ENCODE measurements at places on chromosomes 2 and 18.

DNA sequence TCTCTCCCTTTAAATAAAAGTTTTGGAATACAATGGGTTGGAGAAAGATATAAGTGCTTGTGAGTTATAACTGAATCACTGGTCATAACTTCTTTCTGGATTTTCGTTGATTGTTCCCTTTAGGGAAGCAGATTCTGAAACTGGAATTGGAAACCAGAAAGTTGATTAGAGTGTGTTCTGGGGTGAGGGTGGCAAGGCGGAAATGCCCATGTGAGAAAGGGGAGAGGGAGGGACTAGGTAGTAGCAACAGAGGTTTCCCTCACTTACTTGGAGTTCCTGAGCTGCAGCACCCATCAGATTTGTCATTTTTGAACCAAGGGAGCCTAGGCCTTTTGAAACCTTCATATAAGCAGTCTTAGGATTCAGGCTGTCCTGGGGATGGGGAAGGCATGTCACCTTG lies 453.4 kb downstream of the KCNJ3 start:
- no peak for DNase-seq

DNA sequence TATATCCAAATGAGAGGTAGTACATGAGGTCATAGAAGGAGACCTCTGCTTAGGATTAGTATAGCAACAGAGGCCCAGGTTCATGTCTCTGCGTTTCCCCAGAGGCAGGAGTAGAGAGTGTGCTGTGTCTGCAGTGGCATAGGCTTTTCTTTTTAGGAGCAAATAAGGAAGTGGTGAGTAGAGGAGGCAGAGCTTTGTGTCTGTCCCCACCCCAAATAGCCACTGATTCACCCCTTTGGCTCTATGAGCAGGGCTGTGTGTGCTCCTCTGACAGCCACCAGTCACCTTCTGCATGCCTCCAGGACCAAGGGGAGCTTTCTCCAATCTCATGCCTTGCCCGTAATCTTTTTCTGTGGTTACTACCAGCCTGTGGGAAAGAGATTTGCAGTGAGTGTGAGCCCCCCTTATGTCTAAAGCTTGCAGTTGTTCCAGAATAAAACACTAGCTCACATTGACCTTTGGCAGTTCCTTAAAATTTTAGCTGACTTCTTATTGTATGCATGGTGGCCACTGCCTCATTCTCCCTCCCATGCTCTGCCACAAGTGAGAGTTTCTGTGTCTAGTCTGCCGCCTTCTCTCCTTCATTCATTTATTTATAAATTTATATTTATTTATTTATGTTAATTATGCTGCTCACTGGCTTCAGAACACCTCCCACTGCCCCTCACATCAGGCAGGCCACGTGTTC lies 23.5 kb upstream of the ELAC1 start:
- peak; percentile 9 for DNase-seq

- DNase-seq = no peak
Measured at GRCh38 chr2:35714883-35715282, 640.7 kb upstream of the CRIM1 start.

GRCh38 chr2:232126301-232127099 lies 165.0 kb downstream of the DIS3L2 start:
- DNase-seq = no peak

GRCh38 chr2:44937688-44938240 lies 3.7 kb upstream of the SIX3 start:
- no peak for DNase-seq

GRCh38 chr2:131419441-131419840 lies 55.5 kb upstream of the RAB6D start:
- DNase-seq = peak; percentile 4

DNA sequence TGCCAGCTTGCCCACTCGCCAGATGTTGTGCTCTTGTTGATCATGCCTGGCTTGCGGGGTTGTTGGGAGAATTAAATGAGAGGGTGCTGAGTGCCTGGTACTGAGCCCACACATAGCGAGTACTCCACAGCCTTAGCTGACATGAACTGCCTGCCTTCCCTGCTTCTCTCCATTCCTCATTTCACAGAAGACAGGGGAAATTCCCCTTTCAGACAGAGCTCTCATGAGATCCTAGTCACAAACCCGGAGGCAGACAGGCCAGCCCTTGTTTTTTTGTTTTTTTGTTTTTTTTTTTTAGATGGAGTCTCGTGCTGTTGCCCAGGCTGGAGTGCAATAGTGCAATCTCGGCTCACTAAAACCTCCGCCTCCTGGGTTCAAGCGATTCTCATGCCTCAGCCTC lies 17.1 kb upstream of the DNMT3A start:
- DNase-seq = no peak

GRCh38 chr2:160324917-160325316 lies 124.8 kb upstream of the ITGB6 start:
- no peak for DNase-seq

DNA sequence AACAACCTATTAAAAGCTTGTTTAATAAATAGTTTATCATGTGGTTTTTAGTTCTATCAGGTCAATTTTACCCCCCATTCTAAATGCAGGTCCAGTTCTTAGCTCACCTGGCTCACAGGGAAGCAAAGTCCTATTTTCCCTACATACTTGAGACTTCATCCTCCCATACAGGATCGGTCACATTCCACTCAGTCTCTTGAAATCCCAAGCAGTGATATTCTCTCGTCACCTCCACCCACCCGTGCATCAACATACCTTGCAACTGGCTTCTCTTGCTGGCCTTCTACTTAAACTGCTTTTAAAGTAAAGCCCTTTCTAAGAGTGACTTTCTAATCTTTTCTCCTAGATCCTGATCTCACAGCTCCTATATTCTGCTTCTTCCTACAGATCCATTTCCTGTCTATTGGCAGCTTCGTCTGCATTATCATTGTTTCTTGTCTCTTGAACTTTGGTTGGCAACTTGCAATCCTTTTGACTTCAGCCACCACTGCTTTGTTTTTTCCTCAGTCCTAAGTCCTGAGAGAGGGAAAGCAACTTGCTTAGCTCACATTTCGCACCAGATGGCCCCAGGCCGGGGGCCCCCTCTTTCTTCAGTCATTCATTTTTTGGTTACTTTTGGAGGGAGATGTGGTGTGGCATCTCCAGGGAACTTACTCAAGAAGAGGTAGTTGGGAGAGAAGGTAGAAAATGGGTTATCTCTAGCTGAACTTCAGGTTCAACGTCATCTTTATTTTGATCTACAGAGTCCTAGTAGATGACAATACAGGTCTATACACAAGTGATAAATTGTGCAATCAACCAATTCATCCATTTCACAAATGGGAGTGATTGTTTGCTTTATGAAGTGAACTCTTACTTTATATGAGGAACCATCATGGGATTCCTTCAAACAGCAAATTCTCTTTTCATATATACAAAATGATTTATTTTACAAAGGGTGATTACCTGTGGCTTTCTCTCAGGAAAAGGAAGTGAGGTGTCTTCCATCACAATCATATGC lies 23.9 kb upstream of the NCOA1 start:
- no peak for DNase-seq

GRCh38 chr2:209988010-209988409 lies 14.4 kb upstream of the RPE start:
- no peak for DNase-seq

GRCh38 chr18:8005870-8006569 lies 438.9 kb downstream of the PTPRM start:
- DNase-seq = no peak

DNA sequence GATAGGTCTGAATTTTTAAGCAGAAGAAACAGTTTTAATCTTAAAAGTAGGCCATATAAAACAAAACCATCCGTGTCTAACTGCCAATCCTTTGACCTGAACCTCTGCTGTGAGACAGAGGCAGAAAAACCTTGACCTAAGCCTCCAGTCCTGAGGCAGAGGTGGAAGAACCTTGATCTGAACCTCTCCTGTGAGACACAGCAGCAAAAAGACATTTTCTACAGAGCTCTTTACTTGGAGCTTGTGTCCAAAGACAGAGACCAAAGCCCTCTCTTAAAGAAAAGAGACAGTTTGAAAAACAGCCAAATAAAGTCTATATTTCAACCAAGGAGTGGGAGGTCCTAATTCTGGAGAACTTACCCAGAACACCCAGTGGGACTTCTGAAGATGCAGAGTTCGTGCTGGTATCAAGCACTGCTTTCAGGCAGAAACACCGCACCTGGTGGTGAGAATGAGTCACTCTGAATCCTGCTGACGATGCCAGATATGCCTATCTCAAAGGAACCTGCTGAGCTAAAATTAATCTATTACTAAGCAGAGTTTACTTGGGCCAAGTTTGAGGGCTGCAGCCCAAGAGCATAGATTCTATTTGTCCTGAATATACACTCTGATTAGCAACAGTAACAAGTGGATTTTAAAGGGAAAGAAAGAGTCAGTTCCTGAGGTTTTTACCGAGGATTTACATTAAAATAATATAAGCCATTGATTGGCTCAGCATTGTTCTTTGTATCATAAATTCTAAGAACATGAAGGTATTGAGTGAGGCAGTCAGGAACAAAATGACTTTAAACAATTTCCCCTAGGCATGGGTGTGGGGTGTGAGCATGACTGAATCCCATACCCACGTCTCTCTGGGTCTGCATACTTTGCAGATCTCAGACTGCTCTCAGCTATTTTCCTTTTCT lies 806.4 kb downstream of the TRIB2 start:
- peak; percentile 5 for DNase-seq

GRCh38 chr2:184598002-184598315 lies 370 bp upstream of the ZNF804A start:
- no peak for DNase-seq

DNA sequence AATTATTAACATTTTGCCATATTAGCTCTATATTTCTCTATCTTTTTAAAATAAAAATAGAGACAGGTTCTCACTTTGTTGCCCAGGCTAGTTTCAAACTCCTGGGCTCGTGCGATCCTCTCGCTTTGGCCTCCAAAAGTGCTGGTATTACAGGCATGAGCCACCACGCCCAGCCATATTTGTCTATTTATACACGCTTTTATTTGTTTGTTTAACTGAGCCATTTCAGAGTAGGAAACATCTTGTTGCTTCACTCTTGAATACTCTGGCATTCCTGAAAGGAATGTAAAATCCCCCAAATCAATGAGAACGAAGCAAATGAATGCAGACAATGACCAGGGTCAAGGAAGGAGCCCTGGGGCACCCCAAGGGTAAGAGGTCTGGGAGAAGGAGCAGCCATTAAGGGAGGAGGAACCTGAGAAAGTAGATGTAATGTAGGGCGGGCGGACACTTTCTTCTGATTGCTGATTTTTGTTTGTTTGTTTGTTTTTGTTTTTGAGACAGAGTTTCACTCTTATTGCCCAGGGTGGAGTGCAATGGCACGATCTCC lies 31.7 kb upstream of the RAB1A start:
- no peak for DNase-seq

GRCh38 chr18:25734336-25734735 lies 356.1 kb downstream of the SS18 start:
- no peak for DNase-seq

DNA sequence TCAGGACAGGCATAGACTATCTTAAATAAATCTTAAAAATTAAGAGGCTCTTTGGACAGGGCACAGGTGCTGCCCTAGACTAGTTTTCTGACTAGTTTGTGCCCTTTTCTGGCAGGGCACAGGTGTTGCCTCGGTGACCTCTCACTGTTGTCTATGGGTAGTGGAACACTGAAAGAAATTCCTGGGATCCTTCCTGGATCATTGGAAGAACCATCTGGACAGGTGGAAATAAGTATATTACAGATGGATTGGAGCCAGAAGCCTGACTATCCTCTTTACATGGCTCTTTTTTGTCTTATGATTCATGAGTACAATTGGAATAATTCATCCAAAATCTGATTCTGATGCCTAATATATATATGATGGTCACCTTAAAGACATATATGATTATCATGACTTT lies 286.6 kb downstream of the RIT2 start:
- DNase-seq = no peak

- no peak for DNase-seq
Measured at GRCh38 chr2:219175486-219175885, 1.2 kb downstream of the CNPPD1 start.

- DNase-seq = no peak
Measured at GRCh38 chr18:48891721-48892120, 59.0 kb downstream of the SMAD7 start.

DNA sequence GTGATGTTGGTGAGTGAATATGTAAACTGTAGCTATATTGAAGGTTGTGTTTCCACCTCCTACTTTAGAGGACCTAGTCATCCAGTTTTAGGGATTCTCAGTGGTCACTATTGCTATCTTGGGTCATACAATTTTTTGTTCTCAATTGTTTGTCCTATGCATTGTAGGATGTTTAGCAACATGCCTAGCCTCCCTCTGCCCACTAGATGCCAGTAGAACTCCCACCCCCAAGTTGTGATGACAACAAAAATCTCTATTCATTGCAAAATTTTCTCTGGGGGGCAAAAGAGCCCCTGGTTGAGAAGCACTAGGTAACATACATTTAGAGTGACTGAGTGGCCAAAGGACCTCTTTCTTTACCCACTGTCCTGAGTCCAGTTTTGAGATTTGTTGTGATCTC lies 87.3 kb downstream of the LRRTM4 start:
- DNase-seq = no peak

DNA sequence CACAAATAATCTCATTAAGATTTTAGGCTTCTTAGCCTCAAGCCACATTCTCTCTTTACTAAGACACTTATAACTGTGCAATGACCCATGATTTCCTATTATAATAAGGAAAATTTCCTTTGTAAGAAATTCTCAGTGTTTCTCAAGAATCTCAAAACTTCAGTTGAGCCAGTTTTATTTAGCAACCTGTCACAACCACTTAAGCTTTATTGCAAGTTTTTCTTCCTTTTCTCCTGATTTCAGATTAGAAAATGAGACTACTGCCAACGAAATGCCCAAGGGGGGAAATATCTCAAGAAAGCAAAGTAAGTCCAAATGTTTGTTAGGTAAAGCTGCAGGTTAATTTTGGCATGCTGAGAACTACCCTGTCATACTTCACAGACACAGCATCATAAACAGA lies 178.5 kb downstream of the THADA start:
- no peak for DNase-seq

- peak; percentile 56 for DNase-seq
Measured at GRCh38 chr2:43073401-43073825, 153.0 kb downstream of the ZFP36L2 start.

DNA sequence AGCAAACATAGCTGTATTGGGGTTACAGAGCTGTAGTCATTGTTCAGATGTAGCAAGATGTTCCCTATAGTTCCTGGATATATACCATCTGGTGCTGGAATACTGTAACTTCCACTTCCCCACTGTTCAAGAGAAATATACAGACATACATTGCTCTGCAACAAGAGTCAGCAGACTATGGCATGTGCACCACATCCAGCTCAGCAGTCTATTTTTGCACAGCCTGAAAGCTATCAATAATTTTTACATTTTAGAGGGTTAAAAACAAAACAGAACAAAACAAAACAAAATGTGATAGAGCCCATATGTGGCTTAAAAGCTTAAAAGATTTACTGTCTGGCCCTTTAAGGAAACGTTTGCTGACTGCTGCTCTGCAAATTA lies 31.8 kb upstream of the VIT start:
- no peak for DNase-seq

Data from LHCN-M2 (cell line).